Fibroblast of skin of scalp (primary cell): ENCODE measurements at places on chromosomes 16 and 17.
A peak's percentile ranks its signal among the peaks of the same experiment; 100 is the strongest.

- no peak for DNase-seq
Observed at GRCh38 chr17:70763018-70763417, 593.7 kb downstream of the KCNJ2 start.

DNA sequence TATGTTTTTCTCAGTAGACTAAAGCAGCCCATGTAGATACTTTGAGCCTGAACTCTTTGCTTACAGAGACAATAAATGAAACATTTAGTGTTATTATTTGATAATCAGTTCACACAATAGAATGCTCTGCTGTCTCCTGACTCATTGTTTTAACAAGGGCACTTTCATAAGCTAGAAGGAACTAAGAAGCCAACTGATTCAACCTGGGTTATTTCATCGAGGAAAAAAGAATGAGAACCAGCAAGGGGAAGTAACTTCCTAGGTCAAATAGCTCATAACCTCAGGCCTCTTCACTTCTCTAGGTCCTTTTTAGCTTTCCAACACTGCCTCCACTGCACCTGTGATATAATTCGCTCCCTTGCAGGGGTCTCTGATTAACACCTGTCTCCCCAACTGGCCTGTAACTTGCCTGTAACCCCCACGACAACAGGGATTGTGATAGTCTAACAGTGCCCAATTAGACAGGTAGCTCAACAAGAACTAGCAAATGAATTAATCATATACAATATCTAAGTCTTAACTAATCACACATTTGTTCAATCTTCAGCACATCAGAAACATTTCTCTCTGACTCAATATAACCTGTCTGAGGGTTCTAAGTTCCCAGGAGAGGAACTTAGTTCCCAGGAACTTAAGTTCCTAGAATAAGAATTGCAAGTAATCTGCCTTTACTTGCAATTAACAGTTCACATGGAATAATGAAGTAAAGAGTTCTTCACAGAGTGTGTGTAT, 34.8 kb downstream of the RFFL start:
- no peak for DNase-seq

- DNase-seq = no peak
Observed at GRCh38 chr17:44257815-44258760, 9.8 kb downstream of the SLC4A1 start.

- no peak for DNase-seq
Observed at GRCh38 chr17:59292174-59292523, 39.3 kb upstream of the YPEL2 start.

DNA sequence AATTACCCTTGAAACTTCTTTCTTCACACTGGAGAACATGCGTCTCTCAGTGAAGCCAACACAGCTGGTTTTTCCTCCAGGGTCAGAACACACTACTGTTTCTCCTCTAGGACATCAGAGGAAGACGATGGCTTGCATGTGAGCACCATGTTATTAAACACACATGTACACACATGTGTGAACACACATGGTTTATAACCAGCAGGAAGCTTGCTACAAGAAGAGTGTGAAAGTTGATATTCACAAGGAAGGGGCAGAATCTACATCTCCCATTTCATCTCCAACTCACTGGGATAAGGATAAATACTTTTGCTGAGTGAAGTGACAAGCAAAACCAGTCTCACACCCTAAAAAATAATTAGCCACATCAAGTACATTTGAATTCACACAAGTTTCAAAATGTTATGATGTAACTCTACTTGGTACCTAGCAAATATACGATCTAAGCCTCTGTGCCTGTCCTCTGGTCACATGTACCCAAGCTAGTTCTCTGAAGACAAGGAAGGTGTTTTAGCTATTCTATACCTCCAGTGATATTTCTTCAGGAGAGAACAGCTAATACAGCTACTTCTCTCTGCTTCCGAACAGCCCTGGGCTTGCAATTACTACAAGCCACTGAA, 127.7 kb downstream of the PARN start:
- DNase-seq = no peak

DNA sequence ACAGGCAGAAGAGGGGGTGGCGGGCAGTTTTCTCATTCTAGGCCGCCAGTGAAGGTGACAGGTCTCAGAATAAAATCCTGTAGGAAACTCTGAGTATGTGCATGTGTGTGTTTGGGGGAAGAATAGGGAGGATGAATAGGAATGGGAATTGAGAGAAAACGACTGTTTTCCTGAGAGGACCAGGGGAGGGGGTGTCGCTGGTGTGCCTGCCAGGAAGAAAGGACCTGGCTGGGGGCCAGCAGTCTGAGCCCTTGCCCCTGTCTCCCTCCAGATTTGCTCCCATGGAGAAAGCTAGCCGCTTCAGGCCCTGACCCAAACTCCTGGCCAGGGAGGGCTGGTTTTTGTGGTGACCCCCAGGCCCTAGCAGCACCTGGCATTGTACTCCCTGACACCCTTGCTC, 14.4 kb downstream of the C17orf50 start:
- DNase-seq = no peak

DNA sequence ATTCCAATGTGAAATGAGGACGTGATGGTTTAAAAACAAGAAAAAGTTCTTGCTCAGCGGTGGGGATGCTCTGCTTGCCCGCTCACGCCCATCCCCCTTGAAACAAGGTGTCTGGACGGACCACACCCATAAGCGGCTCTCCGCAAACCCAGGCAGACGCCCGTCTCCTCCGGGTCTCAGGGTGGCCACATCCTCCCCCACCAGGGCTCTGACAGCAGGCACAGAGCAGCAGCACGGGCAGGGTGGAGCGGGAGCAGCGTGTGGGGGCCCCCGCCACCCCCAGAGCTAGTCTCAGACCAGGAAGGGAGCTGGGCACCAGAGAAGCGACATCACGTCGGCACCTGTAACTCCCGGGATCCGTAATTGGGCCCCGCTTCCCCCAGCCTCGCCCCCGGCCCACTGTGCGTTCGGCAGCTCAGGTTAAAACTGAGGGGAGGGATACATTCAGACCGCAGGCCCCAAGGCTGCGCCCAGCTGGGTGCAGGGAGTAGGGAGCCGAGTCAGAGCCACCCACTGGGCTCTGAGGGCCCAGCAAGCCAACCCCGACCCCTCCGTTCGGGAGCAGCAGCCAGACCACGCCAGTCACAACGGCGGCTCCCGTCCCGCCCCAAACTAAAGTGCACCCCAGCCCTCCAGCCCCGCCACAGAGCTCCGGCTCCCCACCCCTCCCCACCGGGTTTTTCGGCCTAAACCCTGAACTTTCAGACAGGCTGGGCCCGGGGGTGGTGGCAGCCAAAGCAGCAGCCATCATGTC, 22.0 kb downstream of the CLUH start:
- DNase-seq = no peak

DNA sequence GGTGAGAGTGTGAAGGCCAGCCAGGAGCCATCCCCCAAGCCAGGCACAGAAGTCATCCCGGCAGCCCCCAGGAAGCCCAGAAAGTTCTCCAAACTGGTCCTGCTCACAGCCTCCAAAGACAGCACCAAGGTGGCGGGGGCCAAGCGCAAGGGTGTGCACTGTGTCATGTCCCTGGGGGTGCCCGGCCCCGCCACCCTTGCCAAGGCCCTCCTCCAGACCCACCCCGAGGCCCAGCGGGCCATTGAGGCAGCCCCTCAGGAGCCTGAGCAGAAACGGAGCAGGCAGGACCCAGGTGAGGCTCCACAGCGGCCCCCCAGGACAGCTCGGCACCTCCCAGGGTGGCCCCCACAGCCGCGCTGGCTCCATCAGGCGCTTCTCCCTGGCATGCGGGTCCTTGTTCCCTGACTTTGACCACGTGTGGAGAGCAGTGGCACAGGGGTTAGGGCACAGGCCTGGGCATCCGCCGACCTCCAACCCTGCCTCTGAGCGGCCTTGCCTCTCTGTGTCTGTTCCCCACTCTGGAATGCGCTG, 13.5 kb downstream of the FLYWCH2 start:
- no peak for DNase-seq

GRCh38 chr16:85952811-85953210, 53.8 kb downstream of the IRF8 start:
- no peak for DNase-seq

DNA sequence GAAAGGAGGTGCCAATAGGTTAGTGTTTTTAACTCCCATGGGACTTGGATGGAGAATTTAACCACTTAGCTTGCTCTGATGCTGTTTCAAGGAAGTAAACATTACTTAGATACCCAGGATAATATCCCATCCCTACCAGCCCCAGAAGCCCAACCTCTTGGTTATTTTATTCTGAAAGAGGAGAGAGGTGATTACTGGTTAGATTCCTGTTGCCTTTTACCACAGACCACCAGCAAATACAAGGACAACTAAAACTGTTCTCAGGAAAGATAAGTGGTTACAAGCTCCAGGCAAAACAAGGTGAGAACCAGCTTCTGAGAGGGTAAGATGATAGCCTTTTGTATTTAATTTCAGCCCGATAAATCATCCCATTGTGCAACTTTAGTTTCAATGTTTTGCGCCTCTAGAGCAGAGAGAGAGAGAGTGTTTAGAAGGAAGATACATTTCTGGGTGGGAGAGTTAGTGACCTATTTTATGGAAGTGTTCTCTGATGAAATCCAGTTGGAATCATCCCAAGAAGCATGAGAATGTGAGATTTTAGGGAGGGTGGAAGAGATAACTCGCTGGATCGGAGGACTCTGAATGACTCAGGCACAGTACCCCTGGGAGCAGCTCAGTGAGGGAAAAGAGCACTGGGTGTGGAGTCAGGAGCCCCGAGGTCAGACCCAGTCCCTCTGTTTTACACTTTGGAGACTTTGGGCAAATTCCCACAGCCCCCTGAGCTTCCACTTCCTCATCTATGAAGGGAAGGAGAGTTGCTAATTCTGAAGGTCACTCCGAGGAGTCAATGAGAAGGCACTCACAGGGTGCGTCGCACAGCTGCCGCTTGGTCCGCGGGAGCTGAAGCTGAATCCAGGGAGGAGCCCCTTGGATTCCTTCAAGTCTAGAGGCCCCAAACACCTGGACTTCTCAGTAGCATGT, 12.1 kb downstream of the GLP2R start:
- peak; percentile 90 for DNase-seq
